ENCODE measurements at places on chromosomes 13 and 19.
A peak's percentile ranks its signal among the peaks of the same experiment; 100 is the strongest.

GRCh38 chr19:14418856-14419105 lies 360 bp downstream of the DDX39A start:
- H3K4me1 ChIP-seq = no peaks in the 10 kb centered on the region
- H3K4me3 ChIP-seq = peak overlapping the region; percentile 78
- H3K27ac ChIP-seq = peak overlapping the region; percentile 95
- H3K36me3 ChIP-seq = no peaks in the 10 kb centered on the region
- H3K27me3 ChIP-seq = no peaks in the 10 kb centered on the region

GRCh38 chr13:111115965-111116521 lies 933 bp downstream of the ARHGEF7 start:
- H3K4me3 ChIP-seq = peak overlapping the region; percentile 81
- H3K27ac ChIP-seq = peak overlapping the region; percentile 66
- DNase-seq = no peak

GRCh38 chr13:73055813-73056564 lies 2.8 kb upstream of the KLF5 start:
- DNase-seq = no peak
- no peak overlapping the region for H3K27ac ChIP-seq
- peaks cover 5% of the 10 kb centered on the region for H3K27me3 ChIP-seq
- H3K4me1 ChIP-seq = no peaks in the 10 kb centered on the region

- no peak overlapping the region for H3K27ac ChIP-seq
- H3K4me3 ChIP-seq = no peak overlapping the region
- H3K36me3 ChIP-seq = no peaks in the 10 kb centered on the region
- no peaks in the 10 kb centered on the region for H3K4me1 ChIP-seq
- peak; percentile 28 for DNase-seq
Measured at GRCh38 chr19:55704494-55705245, 29.6 kb downstream of the EPN1 start.

DNA sequence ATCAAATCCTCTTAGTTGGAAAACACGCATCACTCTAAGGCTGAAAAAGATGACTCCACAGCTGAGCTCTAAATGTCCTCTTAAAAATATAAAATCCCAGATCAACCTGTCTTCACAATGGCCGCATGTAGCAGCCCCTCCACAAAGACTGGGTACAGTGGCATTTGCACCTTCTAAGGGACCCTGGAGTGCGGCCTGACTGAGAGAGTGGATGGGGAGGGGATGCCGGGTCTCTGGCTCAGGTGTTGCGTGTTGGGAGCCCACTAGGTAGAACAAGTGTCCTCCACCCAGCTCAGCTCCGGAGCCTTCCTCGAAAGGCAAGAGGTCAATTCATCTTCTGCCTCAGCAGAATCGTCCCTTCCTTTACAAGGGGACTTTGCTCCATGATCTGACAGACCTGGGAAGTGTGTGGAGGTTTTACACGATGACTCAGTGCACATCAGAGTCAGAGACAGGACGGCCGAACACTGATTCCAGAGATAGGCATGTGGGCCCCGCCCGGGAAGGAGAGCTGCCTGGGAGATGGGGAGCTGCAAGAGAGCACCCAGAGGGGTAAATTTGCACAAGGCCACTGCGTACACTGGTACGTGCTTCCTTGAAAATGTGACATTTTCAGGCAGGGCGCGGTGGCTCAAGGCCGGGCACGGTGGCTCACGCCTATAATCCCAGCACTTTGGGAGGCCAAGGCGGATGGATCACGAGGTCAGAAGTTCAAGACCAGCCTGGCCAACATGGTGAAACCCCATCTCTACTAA lies 23.5 kb upstream of the SLC15A1 start:
- H3K36me3 ChIP-seq = no peaks in the 10 kb centered on the region
- H3K27me3 ChIP-seq = no peaks in the 10 kb centered on the region
- H3K4me1 ChIP-seq = no peaks in the 10 kb centered on the region
- no peak overlapping the region for H3K27ac ChIP-seq
- DNase-seq = no peak

- no peak overlapping the region for H3K4me3 ChIP-seq
- H3K36me3 ChIP-seq = no peaks in the 10 kb centered on the region
- no peaks in the 10 kb centered on the region for H3K27me3 ChIP-seq
Measured at GRCh38 chr19:23709347-23709746, 22.3 kb upstream of the ZNF675 start.

DNA sequence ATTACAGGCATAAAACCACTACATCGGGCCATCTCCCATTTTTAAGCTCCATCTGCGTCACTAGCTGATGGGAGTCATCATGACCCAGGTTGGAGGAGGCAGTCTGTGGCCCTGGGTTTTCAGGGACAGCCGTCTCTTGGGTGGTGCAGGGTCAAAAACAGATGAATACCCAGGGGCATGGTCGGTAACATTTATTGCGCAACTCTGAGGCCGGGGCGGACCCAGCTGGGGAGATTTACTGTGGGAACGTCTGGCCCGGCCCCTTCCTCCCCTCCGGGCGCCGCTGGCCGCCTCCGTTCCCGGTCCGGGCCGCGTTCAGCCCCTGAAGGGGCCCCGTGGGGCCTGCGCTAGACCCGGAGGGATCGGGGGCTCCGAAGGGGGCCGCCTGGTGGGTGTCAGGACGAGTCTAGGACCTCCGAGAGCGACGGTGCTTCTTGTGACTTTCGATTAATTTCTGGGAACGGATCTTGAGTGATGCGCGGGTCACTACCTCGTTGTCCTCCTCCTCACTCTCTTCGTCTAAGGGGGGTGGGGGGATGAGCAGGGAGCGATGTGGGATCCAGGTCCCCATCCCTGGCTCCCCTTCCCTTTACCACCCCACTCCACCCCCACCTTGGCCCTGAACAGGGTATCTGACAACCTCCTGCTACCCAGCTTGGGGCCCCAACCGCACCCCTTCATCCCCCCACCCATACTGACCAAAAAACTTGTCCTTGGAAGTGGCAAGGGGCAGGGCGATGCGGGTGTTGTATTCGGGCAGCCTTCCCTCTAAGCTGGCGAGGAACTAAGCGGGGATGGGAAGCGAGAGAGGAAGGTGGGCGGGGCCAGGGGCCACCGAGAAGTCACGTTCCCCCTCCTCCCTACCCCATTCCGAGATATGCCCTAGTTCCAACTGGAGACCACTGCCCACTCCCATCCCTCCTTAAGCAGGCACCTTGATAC lies 1.6 kb upstream of the RGL3 start:
- H3K4me1 ChIP-seq = peaks cover 20% of the 10 kb centered on the region
- peaks cover 11% of the 10 kb centered on the region for H3K27me3 ChIP-seq
- H3K36me3 ChIP-seq = no peaks in the 10 kb centered on the region
- peak overlapping the region; percentile 64 for H3K4me3 ChIP-seq
- H3K27ac ChIP-seq = peak overlapping the region; percentile 76

- no peaks in the 10 kb centered on the region for H3K36me3 ChIP-seq
- DNase-seq = no peak
- no peaks in the 10 kb centered on the region for H3K27me3 ChIP-seq
Measured at GRCh38 chr13:73477441-73477840, 418.6 kb downstream of the KLF5 start.
